ENCODE measurements at places on chromosomes 2 and 18. TPM values are rescaled to one million over a fixed set of nuclear protein-coding genes. Genes with fewer than 3 reads are reported as not detected.

Gene PID1
- total RNA-seq: 1.9 TPM

GRCh38 chr2:130785466-130786055, 30.2 kb downstream of the AMER3 start:
- no peak for DNase-seq
- H3K4me3 ChIP-seq: no peak overlapping the region
- no peaks in the 10 kb centered on the region for H3K27me3 ChIP-seq
- H3K27ac ChIP-seq: no peak overlapping the region
- no peaks in the 10 kb centered on the region for H3K4me1 ChIP-seq

DNA sequence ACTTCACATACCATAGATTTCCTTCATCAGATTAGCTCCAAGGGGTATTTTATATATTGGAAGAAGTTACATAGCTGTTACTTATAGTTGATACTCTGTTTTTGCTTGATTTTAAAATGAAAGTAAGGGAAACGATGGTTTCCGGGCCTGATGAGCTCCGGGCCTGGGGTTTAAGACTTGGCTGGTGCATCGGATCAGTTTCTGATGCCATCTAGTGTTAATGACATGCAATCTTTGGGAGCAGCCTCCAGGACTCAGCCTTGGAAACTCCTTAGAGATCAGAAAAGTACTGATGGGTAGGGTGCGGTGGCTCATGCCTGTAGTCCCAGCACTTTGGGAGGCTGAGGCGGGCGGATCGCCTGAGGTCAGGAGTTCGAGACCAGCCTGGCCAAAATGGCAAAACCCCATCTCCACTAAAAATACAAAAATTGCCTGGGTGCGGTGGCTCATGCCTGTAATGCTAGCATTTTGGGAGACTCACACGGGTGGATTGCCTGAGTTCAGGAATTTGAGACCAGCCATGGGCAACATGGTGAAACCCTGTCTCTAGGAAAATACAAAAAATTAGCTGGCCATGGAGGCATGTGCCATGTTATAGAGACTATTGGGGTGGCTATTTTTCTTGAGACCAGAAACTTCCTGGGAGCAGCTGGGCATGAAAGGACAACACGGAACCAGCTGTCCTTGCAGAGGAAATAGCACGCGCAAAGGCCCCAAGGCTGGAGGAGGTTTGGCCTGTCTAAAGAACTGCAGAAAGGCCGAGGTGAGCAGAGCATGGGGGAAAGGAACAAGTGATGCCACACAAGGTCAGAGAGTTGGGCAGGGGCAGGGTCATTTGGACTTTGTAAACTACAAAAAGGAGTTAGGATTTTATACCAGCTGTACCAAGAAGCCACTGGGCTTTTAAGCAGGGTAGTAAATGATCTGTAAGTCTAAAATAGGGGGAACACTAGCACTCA, 46.9 kb upstream of the CNOT11 start:
- DNase-seq: peak; percentile 67
- H3K27me3 ChIP-seq: no peaks in the 10 kb centered on the region
- H3K27ac ChIP-seq: no peak overlapping the region

DNA sequence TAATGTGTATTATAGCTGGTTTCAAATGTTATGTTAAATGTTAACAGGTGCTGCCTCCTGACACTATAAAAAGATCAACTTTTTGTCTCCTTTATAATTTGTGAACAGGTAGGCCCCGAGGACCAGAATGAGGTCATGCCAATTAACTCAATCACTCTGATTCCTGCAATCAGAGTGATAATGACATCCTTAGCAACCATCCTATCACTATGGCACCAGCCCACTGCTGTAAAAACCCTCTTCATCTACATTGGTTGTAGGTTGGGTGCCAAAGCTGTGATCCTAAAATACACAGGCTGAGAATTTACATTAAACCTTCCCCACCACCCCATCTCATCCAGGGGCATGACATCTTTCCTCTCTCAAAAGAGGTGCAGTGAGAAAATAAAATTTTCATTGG, 103.5 kb downstream of the CPO start:
- H3K27me3 ChIP-seq: no peaks in the 10 kb centered on the region
- no peak overlapping the region for H3K4me3 ChIP-seq
- no peaks in the 10 kb centered on the region for H3K36me3 ChIP-seq

DNA sequence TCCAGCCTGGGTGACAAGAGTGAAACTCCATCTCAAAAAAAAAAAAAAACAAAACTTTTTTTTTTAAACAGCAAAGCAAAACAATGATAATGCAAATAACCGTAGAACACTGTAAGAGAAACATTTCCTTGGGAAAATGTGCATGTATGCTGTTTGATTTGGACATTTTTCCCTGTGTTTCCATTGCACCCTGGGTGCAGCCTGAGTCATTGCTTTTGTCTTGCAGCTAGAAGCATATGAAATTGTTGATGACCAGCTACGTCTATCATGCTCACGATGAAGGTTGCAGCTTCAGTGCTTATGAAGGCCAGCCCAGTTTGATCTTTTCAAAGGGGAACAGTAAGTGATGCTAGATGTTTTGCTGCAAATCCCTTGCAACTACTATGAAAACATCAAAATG, 41.5 kb downstream of the MOGAT1 start:
- DNase-seq: no peak
- H3K4me3 ChIP-seq: no peak overlapping the region
- H3K36me3 ChIP-seq: 0 out of 3 replicates have a peak, but pooled peaks cover 2% of the 10 kb centered on the region
- H3K27ac ChIP-seq: no peak overlapping the region
- no peaks in the 10 kb centered on the region for H3K27me3 ChIP-seq

GRCh38 chr18:22641958-22642357, 224.2 kb upstream of the CTAGE1 start:
- no peak overlapping the region for H3K27ac ChIP-seq
- H3K4me3 ChIP-seq: no peak overlapping the region

- H3K36me3 ChIP-seq: peaks cover 4% of the 10 kb centered on the region
- H3K27ac ChIP-seq: no peak overlapping the region
- H3K4me1 ChIP-seq: no peaks in the 10 kb centered on the region
- H3K4me3 ChIP-seq: no peak overlapping the region
Measured at GRCh38 chr2:8343031-8343430, 338.8 kb upstream of the ID2 start.

- H3K27ac ChIP-seq: no peak overlapping the region
- H3K36me3 ChIP-seq: no peaks in the 10 kb centered on the region
- peak; percentile 56 for DNase-seq
- H3K4me1 ChIP-seq: peaks cover 15% of the 10 kb centered on the region
- peak overlapping the region; percentile 7 for H3K4me3 ChIP-seq
- H3K27me3 ChIP-seq: no peaks in the 10 kb centered on the region
Measured at GRCh38 chr18:58785171-58785805, 79.4 kb upstream of the ZNF532 start.

DNA sequence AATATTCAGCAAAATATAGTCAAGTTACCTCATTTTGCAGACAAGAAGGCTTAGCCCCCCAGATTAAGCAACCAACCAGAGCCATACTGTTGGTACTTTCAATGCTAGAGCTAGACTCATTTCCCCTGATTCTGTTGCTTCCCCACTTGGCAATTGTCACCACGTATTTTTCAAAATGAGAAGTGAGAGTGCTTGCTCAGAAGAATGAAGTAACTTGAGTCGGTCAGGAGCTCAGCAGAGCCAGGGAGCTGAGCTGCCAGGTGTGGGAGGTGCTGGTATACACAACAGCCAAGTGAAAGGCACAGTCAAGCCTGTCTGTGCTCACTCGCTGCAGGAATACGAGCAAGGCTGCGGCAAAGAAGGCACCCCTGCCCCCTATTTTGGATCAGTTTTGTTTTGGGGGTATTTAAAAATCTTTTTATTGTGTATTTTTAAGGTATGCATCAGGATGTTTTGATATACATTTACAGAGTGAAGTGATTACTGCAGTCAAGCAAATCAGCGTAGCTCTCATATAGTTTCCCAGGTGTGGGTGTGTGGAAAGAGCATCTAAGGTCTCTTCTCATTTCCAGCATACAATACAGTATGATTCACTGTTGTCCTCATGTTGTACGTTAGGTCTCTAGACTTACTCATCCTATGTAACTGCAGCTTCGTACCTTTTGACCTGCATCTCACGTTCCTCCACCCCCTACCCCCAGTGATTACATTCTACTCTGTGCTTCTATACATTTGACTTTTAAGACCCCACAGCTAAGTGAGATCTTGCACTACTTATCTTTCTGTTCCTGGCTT, 62.4 kb downstream of the MRPS9 start:
- no peak overlapping the region for H3K4me3 ChIP-seq
- H3K27ac ChIP-seq: no peak overlapping the region
- peaks cover 33% of the 10 kb centered on the region for H3K36me3 ChIP-seq
- no peak for DNase-seq

- no peak overlapping the region for H3K4me3 ChIP-seq
- no peaks in the 10 kb centered on the region for H3K4me1 ChIP-seq
- no peak overlapping the region for H3K27ac ChIP-seq
- no peaks in the 10 kb centered on the region for H3K27me3 ChIP-seq
- no peak for DNase-seq
Measured at GRCh38 chr2:155035308-155035707, 336.8 kb downstream of the KCNJ3 start.

DNA sequence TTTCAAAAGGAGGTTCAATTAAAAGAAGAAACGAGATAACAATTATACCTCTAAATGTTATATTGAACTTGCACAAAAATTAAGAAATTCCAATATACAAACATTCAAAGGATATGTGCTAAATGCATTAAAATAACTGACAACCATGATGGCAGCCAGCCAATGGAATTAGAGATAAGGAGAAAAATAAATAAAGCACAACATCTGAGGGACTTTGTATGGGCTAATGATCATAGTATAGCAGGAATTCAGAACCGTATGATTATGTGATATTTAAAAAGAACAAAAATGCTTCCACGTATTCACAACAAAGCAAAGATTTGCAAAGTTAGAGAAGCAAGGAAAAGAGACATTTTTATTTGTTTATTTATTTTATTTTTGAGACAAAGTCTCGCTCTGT, 1103.0 kb downstream of the CBLN2 start:
- no peaks in the 10 kb centered on the region for H3K4me1 ChIP-seq
- H3K4me3 ChIP-seq: no peak overlapping the region
- H3K27me3 ChIP-seq: no peaks in the 10 kb centered on the region
- H3K36me3 ChIP-seq: no peaks in the 10 kb centered on the region
- no peak for DNase-seq
- H3K27ac ChIP-seq: no peak overlapping the region

GRCh38 chr2:165369131-165369897, 100.2 kb upstream of the CSRNP3 start:
- peaks cover 3% of the 10 kb centered on the region for H3K4me1 ChIP-seq
- H3K4me3 ChIP-seq: no peak overlapping the region
- DNase-seq: peak; percentile 30
- H3K27me3 ChIP-seq: no peaks in the 10 kb centered on the region
- no peaks in the 10 kb centered on the region for H3K36me3 ChIP-seq

DNA sequence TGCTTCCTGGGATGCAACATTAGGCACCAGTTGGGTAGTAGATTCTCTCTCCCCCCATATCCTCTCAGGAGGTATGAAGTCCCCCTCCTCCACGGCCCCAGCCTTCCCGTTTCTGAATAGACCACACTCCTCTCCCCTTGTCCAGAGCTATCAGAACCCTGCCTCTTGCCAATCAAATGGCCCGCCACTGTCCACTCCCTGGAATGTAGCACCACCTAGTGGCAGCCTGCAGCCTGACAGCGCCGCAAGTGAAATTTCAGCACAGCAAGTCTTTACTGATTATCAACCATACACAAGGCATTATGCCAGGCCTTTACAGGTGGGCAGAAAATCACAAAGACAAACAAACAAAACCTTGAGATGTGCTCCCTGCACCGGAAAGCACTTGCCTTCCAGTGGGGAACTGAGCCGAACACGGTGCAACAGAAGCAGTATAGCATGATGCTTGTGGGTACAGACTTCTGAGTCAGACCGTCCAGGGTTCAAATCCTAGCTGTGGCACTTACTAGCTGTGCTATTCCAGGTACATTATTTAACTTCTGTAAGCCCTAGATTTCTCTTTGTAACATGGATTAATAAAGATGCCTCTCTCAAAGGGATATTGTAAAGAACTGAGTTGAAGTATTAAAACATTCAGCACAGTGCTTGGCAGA, 174.0 kb downstream of the SMAD2 start:
- no peak overlapping the region for H3K27ac ChIP-seq
- H3K4me1 ChIP-seq: no peaks in the 10 kb centered on the region
- H3K36me3 ChIP-seq: peaks cover 23% of the 10 kb centered on the region
- DNase-seq: peak; percentile 81
- H3K27me3 ChIP-seq: no peaks in the 10 kb centered on the region

DNA sequence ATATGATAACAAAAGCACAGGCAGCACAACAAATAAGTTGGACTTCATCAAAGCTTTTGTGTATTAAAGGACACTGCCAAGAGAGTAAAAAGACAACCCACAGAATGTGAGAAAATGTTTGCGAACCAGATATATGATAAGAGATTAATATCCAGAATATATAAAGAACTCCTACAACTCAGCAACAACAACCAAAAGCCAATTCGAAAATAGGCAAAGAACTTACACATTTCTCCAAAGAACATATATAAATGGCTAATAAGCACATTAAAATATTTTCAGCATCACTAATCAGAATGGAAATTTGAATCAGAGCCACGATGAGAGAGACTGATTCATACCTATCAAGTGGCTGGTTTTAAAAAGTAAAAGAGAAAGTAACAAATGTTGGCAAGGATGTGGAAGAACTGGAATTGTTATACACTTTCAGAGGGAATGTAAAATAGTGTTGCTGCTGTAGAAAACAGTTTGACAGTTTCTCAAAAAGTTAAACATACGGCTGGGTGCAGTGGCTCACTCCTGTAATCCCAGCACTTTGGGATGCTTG, 25.2 kb downstream of the EPB41L5 start:
- no peak overlapping the region for H3K27ac ChIP-seq
- H3K4me1 ChIP-seq: no peaks in the 10 kb centered on the region
- H3K4me3 ChIP-seq: no peak overlapping the region
- H3K27me3 ChIP-seq: no peaks in the 10 kb centered on the region

DNA sequence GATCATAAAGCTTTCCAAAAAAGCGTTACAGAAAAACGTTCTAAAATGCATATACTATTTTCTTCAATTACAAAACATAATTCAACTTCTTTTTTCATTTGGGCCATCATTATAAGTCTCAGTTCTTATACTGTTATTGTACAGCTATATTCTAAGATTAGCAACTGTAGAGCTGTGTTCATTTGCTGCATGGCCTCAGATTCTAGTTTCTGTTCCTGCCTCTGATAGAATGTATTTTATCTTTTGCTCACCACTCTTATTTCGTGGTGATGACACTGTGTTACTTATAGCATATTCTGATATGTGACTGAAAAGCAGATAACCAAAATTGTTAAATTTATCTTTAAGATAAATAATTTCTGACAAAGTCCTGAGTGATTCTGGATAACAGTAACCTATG, 67.2 kb downstream of the PTRHD1 start:
- H3K27me3 ChIP-seq: no peaks in the 10 kb centered on the region
- no peak for DNase-seq
- H3K36me3 ChIP-seq: no peaks in the 10 kb centered on the region
- H3K27ac ChIP-seq: no peak overlapping the region
- H3K4me3 ChIP-seq: no peak overlapping the region

- no peak for DNase-seq
- H3K4me3 ChIP-seq: no peak overlapping the region
- no peaks in the 10 kb centered on the region for H3K27me3 ChIP-seq
- no peak overlapping the region for H3K27ac ChIP-seq
- peaks cover 3% of the 10 kb centered on the region for H3K4me1 ChIP-seq
Measured at GRCh38 chr2:157891643-157892041, 15.5 kb upstream of the ACVR1 start.

- no peak overlapping the region for H3K27ac ChIP-seq
- H3K27me3 ChIP-seq: peaks cover 17% of the 10 kb centered on the region
- H3K4me1 ChIP-seq: no peaks in the 10 kb centered on the region
- H3K4me3 ChIP-seq: no peak overlapping the region
Measured at GRCh38 chr18:13220361-13220991, 1.9 kb downstream of the LDLRAD4 start.

All from H9 (cell line).